ENCODE measurements at places on chromosomes 16 and 17.

GRCh38 chr17:29674281-29674680 is 51.6 kb upstream of the CORO6 start:
- no peak for DNase-seq

DNA sequence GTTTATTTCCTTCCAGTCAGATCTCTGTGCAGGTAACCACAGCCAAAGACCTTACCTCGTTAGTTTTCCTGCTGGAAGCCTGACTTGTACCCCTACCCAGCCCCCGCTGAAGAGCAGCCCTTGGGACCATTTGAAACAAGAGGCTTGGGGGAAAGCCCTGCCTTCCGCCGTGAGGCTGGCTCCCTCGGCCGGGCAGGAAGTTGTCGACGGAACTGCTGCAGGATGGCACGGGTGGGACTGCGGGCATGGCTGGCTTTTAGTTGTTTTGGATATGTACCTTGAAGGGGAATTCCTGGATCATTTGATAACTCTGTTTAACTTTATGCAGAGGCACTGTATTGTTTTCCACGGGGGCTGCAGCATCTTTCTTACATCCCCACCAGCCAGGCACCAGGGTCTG is 49.0 kb upstream of the ENDOV start:
- DNase-seq: no peak

DNA sequence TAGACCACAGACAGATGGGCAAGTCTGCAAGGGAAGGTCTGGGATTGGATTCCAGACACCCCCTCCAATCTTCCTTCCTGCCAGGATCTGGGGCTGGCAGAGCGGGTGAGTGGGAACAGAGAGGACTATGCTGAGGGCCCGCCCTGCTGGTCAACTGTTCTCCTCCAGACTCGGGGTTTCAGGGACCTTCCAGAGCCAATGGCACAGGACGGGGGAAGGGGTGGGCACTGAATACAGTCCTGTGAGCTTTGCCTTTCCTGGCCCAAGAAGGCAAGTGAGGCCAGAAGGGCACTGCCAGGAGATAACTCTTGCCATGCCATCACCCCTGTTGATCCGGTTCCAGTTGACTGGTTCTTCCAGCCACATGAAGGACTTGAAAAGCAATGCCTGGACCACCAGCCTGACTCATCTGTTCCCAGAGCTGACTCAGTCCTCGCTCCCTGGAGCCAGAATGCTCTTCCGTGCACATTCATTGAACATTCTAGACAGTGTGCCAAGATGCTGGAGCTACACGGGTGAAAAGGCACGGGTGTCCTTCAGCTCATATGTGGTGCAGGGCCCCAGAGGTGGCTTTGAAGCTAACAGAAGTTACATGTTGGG is 533 bp upstream of the MEFV start:
- no peak for DNase-seq

- DNase-seq: no peak
These were observed 26.3 kb downstream of the AARSD1 start for GRCh38 chr17:42937712-42938596.

- peak; percentile 73 for DNase-seq
These were observed 8.2 kb downstream of the SYNGR2 start for GRCh38 chr17:78176548-78177025.

- DNase-seq: no peak
These were observed at the start of gene KREMEN2 for GRCh38 chr16:2963723-2964474. KREMEN2 (plus strand) TSS chr16:2964275; CDS start chr16:2964521, 246 bp downstream.

- DNase-seq: no peak
These were observed 175.3 kb upstream of the MPHOSPH6 start for GRCh38 chr16:82345318-82345717.

DNA sequence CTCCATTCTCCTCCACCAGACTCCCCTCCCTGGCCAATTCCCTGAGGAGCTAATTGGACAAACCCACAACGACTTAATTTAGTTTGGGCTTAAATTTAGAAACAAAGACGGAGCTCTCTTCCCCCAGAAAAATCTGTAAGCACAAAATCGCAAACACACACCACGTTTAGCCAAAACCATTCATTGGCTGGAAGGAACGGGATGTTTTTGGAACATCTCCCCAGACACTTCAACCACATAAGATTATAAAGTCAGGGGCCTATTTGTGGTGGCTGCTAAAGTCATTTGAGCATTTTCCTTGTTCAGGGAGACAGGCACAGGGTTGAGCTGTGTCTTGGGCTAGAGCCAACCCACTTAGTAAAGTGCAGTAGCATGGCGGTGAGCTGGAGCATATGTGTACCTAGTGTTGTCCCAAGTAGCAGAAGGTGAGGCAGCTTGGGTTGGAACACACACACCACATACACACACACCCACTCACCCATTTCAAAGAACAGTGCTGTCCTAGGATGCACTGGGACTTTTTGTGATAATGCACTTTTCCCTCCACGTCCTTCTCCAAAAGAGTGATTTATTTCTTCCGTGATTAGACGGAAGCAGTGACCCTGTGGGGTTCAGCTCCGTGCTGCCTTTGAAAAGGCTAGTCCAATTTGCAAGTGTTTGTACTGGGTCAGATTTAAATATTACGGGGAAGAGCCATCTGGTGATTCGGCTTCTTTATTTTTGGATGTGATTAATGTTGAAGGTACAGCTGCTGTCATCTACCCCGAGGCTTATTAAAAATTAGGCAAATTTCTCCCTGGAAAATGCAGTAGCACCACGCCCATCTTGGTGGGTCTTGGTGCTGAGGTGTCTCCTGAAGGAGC is 32.2 kb downstream of the ELAC2 start:
- peak; percentile 36 for DNase-seq

DNA sequence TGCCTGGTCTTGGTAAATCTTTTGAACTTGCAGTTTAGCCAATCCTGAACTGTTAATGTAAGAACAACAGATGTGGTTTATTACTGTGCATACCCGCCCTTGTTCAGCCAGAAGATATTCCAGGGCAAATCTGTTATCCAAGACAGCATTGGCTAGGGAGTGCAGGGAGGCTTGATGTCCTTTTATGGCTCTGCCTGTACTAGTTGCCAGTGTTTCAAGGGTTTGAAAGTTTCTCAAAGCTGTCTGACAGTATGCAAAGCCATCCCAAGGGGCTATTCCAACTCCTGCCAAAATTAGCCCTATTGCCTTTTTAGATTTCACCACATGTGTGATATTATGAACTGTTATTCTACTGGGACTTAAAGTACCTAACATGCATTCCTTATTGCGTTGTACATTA is 30.1 kb downstream of the LCMT1 start:
- DNase-seq: no peak
